ENCODE measurements at places on chromosomes 5 and 9. TPM values are rescaled to one million over a fixed set of nuclear protein-coding genes. Genes with fewer than 3 reads are reported as not detected.

DNA sequence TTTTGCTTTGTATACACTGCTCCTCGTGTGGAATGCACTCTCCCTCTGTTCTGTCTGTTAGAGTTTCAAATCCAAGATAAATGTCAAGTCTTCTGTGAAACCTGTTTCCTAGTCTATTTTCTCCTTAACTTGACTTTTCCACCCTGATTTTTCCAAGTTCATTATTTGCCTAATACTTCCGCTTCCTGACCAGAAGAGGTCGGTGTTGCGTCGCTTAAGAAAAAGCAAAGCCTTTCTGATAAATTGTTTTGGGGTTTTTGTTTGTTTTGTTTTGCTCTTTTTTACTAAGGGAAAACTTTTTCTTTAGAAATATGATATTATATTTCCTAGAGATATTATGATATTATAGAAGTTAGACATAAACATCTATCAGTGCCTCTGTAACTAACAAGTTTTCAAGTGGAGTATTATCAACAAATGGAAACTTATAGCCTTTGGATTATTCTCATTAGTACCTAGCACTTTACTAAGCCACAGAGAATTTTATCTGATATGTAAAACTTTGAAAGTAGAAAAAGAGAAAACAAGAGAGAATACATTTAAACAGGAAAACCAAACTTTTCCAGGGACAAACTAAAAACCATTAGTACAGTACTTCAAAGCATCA, 55.8 kb downstream of the PHAX start:
- DNase-seq = no peak

- no peak for DNase-seq
Measured at GRCh38 chr5:158236511-158237335, 377.8 kb upstream of the CLINT1 start.

The PPP1R26 gene
- total RNA-seq = 2.1 TPM

DNA sequence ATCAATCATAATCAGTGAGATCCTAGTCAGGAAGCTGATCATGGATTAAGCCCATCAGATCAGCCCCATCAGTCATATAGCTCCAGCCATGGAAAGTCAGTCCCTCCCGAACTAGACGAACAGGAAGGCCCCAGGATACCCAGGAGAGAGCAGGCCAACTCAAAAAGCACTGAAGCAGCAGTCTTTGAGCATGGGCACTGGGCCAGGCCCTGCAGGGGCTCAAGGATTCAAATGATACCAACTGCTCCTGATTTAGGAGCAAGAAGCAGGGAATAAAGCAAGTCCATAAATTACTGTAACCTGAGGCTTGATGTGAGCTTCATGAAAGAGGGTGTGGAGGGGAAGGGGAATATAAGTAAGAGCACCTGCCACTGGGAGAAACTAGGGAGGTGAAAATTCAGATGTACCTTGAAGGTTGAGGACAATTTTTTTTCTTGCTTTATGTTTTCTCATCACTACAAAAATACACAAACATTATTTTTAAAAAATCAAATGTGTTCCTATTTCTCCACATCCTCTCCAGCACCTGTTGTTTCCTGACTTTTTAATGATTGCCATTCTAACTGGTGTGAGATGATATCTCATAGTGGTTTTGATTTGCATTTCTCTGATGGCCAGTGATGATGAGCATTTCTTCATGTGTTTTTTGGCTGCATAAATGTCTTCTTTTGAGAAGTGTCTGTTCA, 115.2 kb downstream of the SIL1 start:
- DNase-seq = no peak

The PCDHA9 gene
- not detected for total RNA-seq
